T follicular helper cell (primary cell): ENCODE measurements at places on chromosomes 11 and 22.

DNA sequence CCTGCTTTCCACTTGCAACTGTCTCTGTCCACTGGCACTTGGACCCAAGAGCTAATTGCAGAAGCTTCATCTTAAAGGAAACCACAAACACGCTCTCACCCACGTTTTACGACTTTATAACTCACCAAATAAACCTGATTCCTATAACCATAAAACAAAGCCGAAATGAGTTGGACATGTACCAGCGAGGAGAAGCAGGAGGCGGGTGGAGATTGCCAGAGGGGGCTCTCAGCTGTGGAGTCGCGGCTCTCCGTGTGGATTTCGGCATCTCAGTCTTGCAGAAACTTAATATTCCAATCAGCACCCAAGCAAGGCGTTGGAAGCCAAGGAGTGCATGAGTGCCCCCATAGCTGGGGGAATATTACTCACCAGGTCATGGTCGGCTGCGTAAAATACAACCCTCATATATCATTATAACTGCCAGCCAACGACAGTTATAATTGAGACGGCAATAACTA, 483.6 kb downstream of the MN1 start:
- no peak for DNase-seq

GRCh38 chr11:131897956-131898355, 527.5 kb downstream of the NTM start:
- no peak for DNase-seq

GRCh38 chr11:72577271-72577721, 96.9 kb downstream of the PDE2A start:
- no peak for DNase-seq

DNA sequence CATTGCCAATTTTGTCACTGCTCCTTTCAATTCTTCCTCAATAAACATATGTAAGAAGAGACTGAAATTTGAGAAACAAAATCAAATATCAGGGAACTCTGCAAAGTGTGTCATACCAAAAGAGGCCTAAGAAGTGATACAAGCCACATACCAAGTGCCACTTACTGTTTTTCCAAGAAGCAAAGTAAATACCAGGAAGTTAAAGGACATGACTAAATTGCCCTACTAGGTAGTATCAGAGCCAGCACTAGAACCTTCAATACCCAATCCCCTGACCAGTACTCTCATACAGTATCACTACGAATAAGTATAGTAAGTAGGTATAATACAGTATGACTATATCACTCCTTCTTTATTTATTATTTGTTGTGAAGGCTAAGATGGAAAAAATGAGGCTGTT, 13.6 kb downstream of the MAML2 start:
- DNase-seq, result no peak

DNA sequence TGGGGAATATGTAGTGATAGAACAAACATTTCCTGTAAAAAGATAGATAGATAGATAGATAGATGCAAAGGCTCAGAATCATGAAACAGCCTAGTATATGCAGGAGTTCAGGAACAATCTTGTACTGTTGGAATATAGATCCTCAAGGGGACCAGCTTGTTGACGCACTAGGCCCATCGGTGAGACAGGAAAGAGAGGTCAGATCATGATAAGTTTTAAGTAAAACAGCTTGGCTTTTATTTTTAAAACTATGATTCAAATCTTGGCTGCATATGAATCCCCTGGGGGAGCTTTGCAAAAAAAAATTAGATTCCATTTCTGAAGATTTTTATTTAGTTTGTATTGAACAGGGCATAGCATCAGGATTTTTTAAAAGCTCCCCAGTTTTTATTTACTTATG, 185.8 kb downstream of the TRPC6 start:
- no peak for DNase-seq

DNA sequence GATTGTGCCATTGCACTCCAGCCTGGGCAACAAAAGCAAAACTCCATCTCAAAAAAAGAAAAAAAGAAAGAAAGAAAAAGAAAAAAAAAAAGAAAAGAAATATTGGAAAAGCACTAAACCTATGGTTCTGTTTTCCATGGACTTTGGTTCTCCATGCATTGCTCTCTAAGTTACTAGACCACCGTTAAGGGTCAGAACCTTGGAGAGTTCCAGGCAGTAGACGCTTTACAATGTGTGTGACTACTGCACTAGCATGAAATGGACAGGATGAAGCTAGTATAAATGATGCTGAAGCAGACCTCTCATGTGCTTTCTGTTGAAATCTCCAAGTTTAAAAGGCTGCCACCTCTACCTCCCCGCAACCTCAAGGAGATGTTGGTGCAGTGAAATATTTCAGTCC, 63.5 kb downstream of the SIK2 start:
- no peak for DNase-seq

DNA sequence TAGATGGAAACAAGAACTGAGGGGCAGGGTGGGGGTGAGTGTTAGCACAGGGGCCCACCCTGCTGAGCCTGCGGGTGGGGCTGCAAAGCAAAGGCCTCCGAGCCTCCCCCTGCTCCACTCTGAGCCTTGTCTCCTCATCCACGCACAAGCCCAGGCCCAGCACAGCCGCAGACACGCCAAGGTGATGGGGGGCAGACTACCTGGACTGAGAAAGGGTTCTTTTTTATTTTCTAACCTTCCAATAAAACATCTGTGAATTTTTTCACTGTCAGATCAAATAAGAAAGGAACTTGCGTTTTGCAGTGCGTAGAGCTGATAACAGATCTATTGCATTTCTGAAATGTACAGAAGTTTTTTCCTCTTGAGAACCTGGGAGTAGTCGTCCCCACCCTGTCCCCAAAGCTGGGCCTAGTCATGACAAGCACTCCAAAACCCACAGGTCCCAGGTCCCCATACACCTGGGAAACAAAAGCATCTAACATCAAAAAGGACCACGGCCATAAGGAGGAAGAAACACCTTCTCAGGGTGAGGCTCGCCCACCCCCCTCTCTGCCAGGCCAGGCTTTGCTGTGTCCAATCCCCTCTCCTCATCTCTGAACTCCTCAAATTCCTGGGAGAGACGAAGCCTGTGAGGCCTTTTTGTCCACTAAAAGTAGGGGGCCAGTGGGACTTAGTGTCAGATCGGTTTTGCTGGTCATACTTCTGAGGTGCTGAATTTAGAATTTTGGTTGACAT, 22.7 kb upstream of the CD5 start:
- DNase-seq, result no peak

GRCh38 chr11:3161720-3162409, 3.2 kb downstream of the OSBPL5 start:
- DNase-seq, result no peak

- no peak for DNase-seq
Measured at GRCh38 chr11:58801302-58801701, 43.2 kb downstream of the GLYATL2 start.
